ENCODE measurements at places on chromosomes 6 and 20.

DNA sequence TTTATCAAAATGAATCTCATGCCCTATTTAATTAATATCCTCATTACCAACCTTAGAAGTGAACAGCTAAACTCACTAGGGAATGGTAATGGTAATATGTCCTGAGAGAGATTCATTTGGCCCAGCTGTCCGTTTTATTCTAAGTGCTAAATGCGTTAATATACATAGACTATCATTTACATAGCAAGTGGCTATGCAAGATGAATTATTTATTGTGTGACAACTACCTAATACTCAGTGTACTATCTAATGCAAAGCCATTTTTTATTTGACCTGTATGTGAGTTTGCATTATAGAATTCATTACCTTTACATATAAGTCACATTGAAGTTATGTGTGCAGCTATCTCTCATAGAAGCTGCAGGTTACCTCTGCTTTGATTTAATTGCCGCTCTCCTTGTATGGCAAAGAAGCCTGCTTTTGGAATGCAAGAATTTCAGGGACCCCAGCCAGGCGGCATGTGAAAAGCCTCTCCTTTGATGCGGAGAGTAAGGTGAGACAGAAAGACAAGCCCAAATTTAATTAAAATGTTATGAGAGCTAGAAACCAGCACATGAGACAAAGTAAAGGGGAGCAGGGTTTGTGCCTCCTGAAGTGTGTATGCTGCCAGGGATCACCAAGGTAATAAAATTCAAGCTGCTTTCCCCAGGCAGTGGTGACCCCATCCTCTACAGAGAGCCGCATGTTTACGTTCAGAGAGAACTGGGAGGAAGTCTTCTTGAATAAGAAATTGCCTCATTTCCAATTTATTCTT is 693.0 kb upstream of the MAP3K7 start:
- no peak for DNase-seq

GRCh38 chr20:31637660-31638059 is at the start of gene COX4I2:
Gene COX4I2, plus strand, starts transcription at chr20:31637912. Its CDS starts 1,106 bp downstream, at chr20:31639018.
- DNase-seq = no peak

GRCh38 chr20:50930139-50930975 is 880 bp downstream of the ADNP start:
- no peak for DNase-seq

DNA sequence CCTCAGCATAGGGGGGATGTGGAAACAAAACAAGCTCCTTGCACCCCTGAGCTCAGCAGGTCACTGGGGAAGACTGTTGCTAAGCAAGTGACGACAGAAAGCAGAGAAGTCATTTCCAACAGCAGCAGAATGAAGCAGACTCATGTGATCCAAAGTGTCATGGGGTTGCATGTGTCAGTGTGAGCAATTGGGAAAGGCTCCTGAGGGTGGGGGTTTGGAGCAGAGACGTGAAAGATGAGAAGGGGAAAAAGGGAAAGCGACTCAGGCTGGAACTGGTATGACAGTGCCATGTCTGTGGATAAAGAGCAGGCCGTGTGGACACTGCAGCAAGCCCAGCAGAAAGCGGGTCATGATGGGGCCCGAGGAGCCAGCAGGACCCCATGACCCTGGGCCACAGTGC is 363.9 kb downstream of the PREX1 start:
- no peak for DNase-seq

GRCh38 chr6:3164388-3164787 is 7.0 kb upstream of the TUBB2A start:
- no peak for DNase-seq

DNA sequence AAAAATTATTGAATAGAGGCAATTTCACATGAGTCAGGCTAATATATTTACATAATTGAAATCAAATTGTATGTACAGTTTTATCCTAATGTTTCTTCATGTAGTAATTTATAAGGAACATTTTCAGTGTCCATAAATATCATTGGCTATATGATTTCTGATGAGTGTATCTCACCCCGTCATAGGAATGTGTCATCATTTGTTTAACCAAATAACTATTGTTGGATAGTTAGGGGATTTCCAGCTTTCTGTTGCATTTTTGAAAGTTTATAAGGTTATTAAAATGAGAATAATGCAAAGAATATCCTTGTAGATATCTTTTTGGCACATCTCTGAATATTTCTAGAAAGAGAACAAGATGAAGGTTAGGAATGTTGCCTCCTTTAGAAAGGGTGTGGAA is 39.0 kb downstream of the SYTL3 start:
- DNase-seq = no peak

- DNase-seq = no peak
Observed at GRCh38 chr6:43900916-43901732, 131.1 kb downstream of the VEGFA start.

DNA sequence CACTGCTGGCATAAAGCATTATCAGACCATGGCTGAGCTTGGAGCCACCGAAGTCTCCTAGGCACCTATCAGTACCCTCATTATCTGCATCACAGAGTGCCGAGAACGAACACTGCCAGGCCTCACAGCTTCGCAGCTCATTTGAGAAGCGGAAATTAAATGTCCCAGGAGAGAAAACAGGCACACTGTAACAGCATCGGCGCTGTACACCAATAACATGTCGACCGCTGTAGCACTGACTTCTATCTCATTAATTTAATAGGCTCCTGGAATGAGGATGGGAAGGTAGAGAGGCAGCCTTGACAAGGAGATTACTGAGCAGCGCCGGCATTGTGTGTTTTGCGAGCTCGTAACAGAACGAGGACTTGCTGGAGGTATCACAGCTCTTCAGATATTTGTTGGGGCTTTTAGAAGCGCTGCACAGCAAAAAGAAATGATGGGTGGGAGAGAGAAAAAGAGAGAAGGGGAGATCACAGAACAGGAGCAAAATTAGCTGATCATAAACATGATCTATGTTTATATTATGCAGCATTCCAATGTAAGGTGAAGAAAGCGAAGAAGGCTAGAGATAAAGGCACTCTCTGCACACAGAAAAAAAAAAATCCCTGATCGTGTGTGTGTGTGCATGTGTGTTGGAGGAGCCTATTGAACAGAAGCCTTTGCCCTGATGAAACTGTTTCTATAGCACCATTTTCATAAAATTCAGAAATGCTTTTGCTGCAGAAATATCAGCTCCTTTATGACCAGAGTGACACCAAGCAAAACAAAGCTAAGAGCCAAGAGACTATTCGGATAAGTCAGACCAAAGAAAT is 29.2 kb downstream of the ID4 start:
- DNase-seq = no peak

DNA sequence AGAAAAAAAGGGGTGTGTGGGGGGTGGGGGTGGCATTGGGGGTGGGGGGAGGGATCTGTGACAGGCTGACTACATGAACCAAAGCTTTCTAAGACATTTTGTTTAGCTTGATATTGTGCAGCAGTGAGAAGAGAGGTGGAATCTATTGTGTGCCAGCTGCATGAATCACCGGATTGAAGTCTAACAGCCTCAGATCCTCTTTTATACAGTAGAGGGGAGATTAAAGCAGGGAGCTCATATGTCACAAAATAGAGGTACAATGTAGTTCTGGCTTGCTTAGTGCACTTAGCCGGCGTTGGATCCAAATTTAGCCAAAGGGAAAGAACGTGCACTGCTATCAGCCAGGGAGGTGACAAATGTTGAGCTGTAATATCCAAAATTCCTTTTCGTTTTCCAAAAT is 404.2 kb upstream of the CITED2 start:
- no peak for DNase-seq

DNA sequence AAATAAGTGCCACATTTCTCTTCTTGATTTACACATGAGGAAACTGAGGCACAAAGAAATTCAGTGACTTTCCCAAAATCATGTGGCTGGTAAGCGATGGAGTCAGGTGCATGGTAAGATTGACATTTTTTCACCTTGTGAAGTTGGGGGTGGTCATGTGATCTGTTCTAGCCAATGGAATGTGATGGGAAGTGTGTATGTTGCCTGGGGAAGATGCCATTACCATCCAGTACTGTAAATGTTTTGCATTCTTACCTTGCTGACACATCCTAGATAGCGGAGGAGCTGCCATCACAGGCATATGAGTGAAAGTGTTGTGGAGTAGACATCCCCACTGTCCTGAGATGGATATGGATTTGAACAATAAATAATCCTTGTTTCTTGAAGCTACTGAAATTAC is 499.6 kb upstream of the SULF2 start:
- no peak for DNase-seq

GRCh38 chr6:7769702-7770101 is 43.8 kb downstream of the BMP6 start:
- no peak for DNase-seq

GRCh38 chr6:9646342-9647070 is 768.4 kb downstream of the TFAP2A start:
- no peak for DNase-seq

DNA sequence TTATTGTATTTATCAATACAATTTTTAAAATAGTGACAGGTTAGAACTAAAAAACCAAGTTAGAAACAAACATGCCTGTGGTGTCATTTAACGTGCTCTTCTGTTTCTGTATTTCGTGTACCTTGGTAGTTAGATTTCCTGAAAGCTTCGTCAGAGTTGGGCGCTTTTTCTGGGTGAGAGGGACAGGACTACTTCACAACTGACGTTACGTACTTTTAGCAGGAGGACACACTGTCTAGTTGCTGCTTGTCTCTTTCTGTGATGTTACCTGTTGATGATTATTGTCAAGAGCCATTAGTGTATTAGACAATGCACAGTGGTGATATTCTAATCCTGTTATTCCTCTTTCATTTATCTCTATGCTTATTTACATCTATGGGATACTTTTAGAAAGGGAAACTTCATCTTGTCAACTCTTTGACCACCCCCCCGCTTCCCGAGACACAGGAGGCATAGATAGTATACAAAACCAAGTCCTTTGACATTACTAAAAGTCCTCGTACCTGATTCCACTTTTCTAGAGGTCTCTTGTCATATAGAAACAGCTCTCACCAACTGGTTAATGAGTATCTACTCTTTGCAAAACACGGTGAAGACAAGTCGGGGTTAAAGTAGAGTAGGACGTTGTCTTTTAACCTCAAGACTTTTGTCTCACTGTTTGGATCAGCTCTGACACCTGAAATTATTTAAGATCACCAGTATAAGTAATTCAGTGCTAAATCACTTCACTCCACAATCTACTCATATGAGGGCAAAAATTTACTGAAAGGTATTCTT is 96.3 kb downstream of the LYRM2 start:
- no peak for DNase-seq

DNA sequence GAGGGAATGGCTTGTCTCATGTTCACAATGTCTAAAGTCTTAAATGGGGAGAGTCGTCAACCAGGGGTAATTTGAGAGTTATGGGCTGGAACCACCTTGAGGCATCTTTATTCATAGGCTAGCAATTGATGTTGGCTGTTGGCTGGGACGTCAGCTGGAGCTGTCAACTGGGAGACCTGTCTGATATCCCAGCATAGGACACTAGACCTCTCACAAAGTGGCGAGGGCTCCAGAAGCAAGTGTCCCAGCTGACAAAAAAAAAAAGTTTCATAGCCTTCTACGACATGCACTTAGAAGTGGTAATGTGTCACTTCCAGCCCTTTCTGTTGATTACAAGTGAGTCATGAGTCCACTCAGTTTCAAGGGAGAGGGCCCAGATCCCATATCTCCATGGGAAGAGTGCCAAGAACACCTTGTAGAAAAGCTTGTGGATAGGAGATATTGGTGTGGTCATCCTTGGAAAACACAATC is 278.0 kb downstream of the ESR1 start:
- DNase-seq = no peak

DNA sequence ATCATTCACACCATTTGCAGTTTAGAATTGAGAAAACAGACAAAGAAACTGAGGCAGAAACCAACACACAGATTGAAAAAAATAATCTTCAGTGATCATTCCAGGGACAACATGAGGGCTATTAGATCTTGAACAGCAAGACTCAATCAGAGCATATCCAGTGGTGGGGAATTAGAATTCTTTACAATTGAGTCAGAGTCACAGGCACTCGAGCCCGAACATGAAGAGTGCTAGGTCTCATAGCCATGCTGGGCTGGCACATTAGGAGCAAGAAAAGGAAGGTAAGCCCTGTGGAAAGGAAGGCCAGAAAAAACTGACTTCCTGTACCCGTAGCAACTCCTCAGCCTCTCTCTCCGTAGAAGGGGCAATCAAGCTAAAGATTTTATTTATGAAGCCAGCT is 419.9 kb downstream of the HAO1 start:
- no peak for DNase-seq

DNA sequence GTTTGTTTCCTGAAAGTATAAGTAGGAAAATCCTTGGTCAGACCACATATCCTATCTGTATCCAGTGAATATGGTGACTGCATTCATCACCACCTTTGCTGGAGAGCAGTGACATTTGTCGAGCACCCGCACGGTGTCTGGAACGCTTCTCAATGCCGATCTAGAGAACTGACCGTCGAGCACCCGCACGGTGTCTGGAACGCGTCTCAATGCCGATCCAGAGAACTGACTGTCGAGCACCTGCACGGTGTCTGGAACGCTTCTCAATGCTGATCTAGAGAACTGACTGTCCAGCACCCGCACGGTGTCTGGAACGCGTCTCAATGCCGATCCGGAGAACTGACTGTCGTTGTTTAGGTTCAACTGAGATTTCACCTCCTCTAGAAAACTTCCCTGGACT is 67.8 kb downstream of the HUS1B start:
- no peak for DNase-seq

- DNase-seq = no peak
Observed at GRCh38 chr6:130836055-130836640, 8.9 kb downstream of the SMLR1 start.

DNA sequence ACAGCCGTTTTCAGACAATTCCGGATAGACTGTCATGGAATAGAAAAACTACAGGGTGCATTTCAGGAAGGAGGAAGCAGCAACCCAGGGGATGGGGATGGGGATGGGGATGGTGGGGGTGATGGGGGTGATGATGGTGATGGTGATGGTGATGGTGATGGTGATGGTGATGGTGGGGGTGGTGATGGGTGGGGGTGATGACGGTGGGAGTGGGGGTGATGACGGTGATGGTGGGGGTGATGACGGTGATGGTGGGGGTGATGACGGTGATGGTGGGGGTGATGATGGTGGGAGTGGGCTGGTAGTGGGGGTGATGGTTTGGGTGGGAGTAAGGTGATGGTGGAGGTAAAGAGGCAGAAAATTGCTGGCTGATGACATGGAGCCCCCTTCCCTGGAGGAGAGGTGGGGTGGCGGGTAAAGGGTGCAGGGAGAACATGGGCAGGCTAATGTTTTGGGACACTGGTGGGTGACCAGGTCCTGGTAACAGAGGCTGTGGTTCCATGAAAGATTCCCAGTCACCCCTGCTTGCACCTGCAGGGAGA is 17.5 kb downstream of the LAMA5 start:
- no peak for DNase-seq

- DNase-seq = no peak
Observed at GRCh38 chr20:63558804-63559484, 5.0 kb downstream of the FNDC11 start.

- DNase-seq = no peak
Observed at GRCh38 chr6:31305703-31306219, 33.9 kb upstream of the HLA-C start.

Data from T-helper 9 cell (primary cell).